A172 (cell line): ENCODE measurements at places on chromosomes 6 and 20. TPM values are rescaled to one million over a fixed set of nuclear protein-coding genes. Genes with fewer than 3 reads are reported as not detected.

The NFS1 gene
- 36.7 and 48.0 TPM in 2 replicates for total RNA-seq

The POU3F2 gene
- 0.91 and 0.93 TPM in 2 replicates for total RNA-seq

The SLC17A3 gene
- not detected in 2 replicates for total RNA-seq

The PSORS1C1 gene
- total RNA-seq = 1.1 and 3.4 TPM in 2 replicates

The EYS gene
- total RNA-seq = 0.24 and 0.81 TPM in 2 replicates

The HLA-DQA2 gene
- not detected in 2 replicates for total RNA-seq

The RNF182 gene
- total RNA-seq = 10.6 and 13.0 TPM in 2 replicates

- DNase-seq = peak; percentile 44
Observed at GRCh38 chr20:33685328-33686099, 671 bp downstream of the E2F1 start.

DNA sequence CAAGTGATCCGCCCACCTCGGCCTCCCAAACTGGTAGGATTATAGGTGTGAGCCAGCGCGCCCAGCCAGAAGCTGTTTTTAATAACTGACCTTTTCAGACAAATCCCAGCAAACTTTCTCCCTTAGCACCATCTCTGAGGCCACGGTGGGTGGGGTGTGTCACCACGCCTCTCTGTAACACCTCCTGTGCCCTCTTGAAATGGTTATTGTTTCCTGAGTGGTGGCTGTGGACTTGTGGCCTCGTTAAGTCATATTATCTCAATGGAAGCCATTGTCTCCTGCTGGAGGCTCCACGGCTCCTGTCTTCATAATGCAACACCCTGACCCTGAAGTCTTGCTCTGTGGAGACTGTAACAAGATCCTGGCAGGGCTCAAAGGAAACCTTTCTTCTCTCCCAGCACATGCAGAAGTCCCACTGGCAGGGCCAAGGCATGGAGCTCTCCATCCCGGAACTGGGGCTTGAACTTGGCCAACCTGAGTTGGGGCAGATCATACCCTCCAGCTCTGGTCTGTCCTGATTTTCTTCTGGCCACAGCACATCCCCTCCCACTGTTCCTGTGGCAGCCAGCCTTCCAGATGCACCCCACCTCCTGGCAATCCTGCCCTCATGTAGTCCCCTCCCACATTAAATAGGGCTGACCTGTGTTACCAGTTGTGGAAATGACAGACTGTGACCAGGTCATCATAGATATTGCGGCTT lies 81.1 kb downstream of the SNX5 start:
- DNase-seq = no peak

- DNase-seq = no peak
Observed at GRCh38 chr20:33576432-33577125, 85.5 kb upstream of the C20orf144 start.

- no peak for DNase-seq
Observed at GRCh38 chr6:106048336-106048735, 37.8 kb upstream of the PRDM1 start.

- peak; percentile 68 for DNase-seq
Observed at GRCh38 chr20:39850821-39851330, 838.2 kb downstream of the MAFB start.

GRCh38 chr6:56440551-56440981 lies 193.2 kb upstream of the COL21A1 start:
- no peak for DNase-seq

- no peak for DNase-seq
Observed at GRCh38 chr6:157035546-157035945, 258.4 kb downstream of the ARID1B start.

DNA sequence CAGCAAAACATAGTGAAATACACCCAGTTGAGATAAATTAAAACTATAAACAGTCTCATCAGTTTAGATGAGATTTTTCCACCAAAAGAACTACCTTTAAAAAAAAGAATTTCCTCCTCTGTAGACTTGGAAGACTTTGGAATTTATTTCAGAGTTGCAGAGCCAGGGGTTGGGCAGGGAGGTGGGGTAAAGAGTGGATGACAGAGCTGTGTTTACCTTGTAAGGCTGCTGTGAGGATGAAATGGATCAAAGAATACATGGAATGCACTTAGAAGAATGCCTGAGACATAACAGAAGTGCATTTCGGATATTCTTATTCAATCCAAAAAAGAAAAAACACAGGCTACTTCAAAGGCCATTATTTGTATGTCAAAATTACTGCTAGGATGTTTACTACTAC lies 6.4 kb upstream of the LY86 start:
- no peak for DNase-seq

DNA sequence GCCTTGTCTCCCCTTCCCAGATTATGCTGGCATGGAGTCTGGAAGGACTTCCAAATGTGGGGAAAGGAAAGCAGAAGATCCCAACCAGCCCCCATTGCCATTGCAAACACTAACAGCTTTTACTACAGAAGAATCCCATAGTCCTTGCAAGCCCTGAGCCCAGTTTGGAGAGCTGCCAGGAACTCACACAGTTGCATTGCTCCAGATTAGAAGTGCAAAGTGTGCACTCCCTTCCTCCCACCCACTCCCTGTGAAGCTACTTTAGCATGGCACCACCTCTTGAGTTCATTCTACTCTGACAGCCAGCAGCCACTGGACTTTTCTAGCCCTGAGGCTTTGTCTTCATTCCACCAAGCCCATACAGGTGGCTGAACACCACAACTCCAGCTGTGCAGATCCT lies 67.6 kb downstream of the SLC22A2 start:
- no peak for DNase-seq

GRCh38 chr20:63027922-63028389 lies 21.2 kb upstream of the BHLHE23 start:
- DNase-seq = peak; percentile 17

- peak; percentile 46 for DNase-seq
Observed at GRCh38 chr6:12911427-12911826, 194.9 kb downstream of the PHACTR1 start.

- peak; percentile 59 for DNase-seq
Observed at GRCh38 chr6:139027620-139028182, 844 bp upstream of the ABRACL start.

- no peak for DNase-seq
Observed at GRCh38 chr6:13319891-13320564, 8.3 kb downstream of the TBC1D7 start.

DNA sequence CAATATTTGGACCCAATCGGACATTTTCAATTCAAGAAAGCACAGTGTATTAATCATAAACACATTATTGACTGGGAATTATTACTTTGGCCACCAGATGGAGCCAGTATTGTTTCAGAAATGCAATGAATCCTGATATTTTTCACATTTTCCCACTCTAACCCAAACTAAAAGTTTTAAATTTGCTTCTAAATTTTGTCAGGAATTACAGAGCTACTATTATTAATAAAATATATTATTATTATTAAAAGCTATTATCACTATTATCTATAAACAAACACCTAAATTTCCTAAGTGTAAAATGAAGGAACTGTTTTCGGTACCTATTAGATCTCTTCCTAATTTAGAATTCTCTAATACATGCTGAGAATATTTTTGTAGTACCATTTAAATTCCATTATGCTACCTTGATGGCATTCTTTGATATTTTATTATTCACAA lies 245.3 kb downstream of the OGFRL1 start:
- peak; percentile 26 for DNase-seq

DNA sequence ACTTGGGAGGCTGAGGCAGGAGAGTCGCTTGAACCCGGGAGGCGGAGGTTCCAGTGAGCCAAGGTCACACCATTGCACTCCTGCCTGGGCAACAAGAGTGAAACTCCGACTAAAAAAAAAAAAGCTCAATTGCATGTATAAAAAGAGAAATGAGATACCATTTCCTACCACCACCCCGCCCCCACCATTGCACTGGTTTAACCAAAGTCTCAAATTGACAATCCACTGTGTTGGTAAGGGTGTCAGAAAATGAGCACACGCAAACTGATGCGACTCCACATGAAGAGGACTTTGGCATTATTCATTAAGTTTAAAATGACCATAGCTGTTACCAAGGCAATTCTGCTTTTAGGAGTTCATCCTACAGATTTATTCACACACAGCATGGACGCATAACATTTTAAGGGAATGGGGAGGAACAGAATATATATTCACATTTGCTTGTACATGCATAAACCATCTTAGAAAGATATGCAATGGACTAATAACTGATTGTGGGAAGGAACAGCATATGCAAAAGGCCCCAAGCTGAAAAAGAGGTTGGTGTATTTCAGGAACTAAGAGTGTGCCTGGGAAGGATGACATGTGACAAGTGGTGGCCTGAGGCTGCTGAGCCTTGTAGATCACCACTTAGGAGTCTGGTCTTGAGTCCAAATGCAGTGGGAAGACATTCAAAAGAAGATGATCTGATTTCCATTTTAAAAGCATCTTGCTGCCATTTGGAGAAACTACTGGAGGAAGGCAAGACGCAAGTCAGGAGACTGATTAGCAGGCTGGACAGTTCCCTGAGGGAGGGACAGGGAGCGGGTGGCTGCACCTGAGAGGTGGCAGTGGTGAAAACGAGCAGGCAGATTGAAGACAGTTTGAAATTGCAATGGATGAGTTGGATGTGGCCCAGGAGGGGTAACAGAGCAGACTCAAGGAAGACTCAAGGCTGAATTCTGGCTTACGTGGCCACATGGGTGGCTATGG lies 37.2 kb upstream of the PTPN1 start:
- DNase-seq = no peak

- DNase-seq = peak; percentile 44
Observed at GRCh38 chr6:149334201-149334600, 16.7 kb downstream of the TAB2 start.

DNA sequence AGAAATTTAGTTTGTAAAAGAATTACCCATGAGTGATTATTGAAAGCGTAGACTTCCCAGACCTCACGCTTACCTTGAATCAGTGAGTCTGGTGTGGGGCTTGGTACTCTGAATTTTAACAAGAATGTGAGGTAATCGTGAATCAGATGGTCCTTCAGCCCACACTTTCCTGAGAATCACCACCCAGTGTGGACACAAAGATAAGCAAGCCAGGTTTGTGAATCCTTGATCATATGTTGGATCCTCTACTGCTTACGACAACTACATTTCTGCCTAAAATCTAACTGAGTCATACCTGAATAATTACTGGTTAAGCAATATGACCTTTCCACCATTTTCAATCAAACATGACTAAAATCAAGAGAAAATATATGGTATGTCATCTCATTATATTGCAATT lies 589.3 kb downstream of the TFAP2A start:
- no peak for DNase-seq

GRCh38 chr20:62820962-62821725 lies 4.3 kb downstream of the COL9A3 start:
- no peak for DNase-seq
